ENCODE measurements at places on chromosomes 16 and 17.

DNA sequence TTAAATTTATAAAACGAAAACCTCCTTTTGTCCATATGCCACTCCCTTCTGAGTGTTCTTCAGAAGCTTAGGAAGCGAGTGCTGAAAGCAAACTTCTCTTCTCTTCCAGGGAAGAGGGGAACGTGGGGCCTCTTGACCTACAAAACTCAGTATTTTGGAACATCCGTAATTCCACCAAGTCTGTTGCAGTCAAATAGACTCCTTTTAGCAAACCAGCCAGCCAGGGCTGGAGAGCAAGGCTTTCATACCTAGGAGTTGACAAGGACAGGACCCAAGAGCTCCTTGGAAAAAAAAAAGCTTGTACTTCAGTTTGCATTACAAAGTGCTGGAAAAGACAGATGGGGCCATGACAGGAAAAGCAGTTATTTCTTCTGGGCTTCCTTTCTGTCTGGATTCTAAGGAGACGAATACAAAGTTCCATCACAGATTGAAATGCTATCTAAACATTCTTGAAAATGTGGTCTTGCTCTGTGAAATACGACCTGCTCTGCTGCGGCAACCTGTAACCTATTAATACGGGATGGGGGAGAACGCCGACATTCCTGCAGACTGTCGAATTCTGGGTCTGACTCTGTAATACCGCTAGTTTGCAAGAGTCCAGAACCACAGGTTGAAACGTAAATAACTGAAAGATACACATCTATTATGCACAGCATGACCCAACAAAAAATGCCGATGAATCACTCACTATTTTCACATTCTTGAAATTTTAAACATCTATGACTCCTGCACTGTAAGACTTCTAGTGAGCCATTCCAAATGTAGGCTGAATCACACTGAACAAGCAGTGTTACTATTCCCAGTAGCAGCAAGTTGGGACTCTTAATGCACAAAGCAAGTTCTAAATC is 20.6 kb downstream of the VPS53 start:
- no peaks in the 10 kb centered on the region for H3K27me3 ChIP-seq
- H3K4me1 ChIP-seq, result peaks cover 41% of the 10 kb centered on the region
- peak overlapping the region; percentile 19 for H3K4me3 ChIP-seq

DNA sequence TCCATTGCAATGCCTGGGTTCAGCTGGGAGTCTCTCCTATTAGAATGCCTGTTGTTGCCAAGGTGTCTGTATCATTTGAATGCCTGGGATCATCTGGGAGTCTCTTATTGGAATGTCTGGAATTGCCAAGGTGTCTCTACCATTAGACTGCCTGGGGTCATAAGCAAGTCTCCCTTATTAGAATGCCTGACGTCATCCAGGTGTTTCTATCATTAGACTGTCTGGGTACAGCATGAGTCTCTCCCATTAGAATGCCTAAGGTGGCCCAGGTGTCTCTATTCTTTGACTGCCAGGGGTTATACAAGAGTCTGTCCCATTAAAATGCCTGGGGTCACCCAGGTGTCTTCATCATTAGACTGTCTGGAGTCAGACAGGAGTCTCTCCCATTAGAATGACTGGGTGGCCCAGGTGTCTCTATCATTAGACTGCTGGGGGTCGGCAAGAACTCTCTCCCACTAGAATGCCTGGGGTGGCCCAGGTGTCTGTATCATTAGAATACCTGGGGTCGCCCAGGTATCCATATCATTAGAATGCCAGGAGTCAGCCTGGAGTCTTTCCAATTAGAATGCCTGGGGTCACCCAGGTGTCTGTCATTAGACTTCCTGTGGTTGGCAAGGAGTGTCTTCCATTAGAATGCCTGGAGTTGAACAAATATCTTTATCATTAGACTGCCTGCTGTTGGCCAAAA is 2274.0 kb downstream of the TP53TG3F start:
- no peak for DNase-seq
- H3K27me3 ChIP-seq, result no peaks in the 10 kb centered on the region
- no peak overlapping the region for H3K27ac ChIP-seq

GRCh38 chr17:49277638-49278037 is 47.1 kb upstream of the PHOSPHO1 start:
- no peak overlapping the region for H3K27ac ChIP-seq
- DNase-seq, result no peak
- no peak overlapping the region for H3K4me3 ChIP-seq
- no peaks in the 10 kb centered on the region for H3K36me3 ChIP-seq
- H3K4me1 ChIP-seq, result no peaks in the 10 kb centered on the region

DNA sequence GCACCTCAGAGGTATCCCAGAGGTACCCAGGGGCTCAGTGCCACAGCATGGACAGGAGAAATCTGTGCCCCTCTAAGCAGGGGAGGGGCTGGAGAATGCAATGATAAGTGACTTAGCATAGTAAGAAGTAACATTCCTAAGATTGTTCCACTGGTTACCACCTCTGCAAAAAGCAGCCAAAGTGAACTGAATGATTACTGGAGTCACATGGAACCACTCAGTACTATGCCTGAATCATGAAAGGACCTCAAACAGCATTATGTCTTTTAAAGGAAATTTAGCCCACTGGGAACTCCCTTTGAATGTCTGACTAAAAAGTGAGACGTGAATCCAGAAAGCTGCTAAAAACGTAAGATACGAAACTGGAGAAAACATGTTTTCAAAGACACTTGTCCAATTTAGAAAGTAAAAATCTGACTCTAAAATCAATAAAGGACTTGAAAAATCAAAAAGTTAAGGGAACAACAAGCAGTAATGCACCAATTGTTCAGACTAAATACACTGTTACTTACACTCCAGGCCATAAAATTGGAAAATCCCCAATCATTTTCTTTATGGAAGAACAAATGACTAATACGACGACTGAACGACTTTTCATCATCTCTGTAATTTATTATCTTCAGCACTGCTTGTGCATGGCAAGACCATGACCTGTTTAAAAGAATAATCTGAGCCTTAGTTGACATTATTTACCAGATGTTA is 38.6 kb downstream of the LITAFD start:
- DNase-seq, result peak; percentile 67
- no peak overlapping the region for H3K4me3 ChIP-seq
- peak overlapping the region; percentile 14 for H3K27ac ChIP-seq
- H3K4me1 ChIP-seq, result peaks cover 11% of the 10 kb centered on the region
- peaks cover 46% of the 10 kb centered on the region for H3K36me3 ChIP-seq
- H3K27me3 ChIP-seq, result no peaks in the 10 kb centered on the region

DNA sequence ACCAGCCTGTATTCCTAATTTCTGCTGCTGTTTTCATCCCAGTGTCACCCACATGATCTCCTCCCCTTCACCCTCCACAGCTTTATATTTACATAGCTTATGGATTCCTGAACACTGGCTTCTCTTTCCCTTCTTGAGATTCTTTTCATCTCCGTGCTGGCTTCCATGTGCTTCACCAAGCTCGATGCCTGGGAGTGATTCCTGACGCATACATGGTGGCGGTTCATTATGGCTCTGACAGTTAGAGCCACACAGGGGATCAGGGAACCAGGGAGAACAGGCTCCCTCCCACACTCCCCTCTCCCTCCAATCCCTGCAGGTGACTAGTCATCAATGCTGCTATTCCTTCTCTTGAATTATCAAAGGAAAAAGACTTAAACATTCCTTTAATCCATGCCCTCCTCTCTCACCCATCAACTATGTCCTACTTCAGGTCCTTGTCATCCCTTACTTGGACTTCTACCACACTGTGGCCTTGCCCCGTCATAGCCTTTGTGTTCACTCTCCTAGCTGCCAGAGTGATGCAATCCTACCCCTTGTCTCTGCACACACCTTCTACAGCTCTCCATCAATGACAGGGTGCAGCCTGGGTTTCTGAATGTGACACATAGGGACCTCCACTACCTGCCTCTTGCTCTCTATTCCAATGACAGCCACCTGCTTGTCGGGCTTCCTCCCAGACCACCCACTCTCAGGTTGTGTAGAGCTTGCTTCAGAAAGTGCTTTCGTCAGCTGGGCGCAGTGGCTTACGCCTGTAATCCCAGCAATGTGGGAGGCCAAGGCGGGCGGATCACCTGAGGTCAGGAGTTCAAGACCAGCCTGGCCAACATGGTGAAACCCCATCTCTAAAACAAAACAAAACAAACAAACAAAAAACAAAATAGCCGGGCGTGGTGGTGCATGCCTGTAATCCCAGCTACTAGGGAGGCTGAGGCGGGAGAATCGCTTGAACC is 43.6 kb downstream of the MYH13 start:
- no peak overlapping the region for H3K4me3 ChIP-seq
- no peaks in the 10 kb centered on the region for H3K36me3 ChIP-seq
- H3K27me3 ChIP-seq, result no peaks in the 10 kb centered on the region
- no peak overlapping the region for H3K27ac ChIP-seq
- no peaks in the 10 kb centered on the region for H3K4me1 ChIP-seq
- DNase-seq, result no peak

- peak overlapping the region; percentile 50 for H3K27ac ChIP-seq
- peak; percentile 12 for DNase-seq
- H3K4me1 ChIP-seq, result peaks cover 16% of the 10 kb centered on the region
Observed at GRCh38 chr17:31320791-31321190, 631 bp downstream of the EVI2A start.

DNA sequence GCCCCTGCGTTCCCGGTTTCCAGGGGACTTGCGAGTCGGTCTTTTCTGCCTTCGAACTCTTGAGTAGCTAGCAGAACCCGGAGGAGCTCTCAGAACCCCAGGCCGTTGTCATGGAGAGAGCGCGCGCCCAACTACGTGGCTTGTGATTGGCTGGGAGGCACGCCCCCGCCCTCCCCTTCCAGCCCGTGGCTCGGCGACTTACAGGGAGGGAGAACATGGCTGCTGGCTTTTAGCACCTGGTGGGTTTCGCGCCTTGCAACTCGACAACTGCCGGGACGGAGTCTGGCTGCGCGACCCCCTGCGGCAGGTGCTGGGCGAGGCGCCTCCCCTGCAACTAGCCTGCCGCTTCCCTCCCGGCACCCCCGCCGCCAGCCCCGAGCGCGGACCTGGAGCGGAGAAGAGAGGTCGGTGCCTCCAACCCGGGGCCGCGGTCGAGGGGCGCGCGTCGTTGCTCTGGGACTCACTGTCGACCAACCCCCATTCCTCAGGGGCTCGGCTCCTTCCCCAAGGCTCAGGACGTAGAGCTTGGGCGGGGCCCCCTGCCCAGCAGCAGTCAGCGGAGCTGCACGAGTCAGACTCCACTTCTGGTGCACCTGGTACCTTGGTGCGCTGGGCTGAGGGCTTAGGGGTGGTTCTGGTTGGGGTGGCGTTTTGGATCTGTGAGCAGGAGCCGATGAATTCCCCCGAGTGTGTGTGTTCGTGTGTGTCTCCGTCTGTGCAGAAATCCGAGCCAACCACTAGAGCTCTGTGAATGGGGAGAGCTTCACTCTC is 9.0 kb upstream of the ZFP90 start:
- peaks cover 3% of the 10 kb centered on the region for H3K4me1 ChIP-seq
- H3K27ac ChIP-seq, result no peak overlapping the region
- H3K4me3 ChIP-seq, result peak overlapping the region; percentile 68
- no peaks in the 10 kb centered on the region for H3K36me3 ChIP-seq
- DNase-seq, result peak; percentile 68
- no peaks in the 10 kb centered on the region for H3K27me3 ChIP-seq

DNA sequence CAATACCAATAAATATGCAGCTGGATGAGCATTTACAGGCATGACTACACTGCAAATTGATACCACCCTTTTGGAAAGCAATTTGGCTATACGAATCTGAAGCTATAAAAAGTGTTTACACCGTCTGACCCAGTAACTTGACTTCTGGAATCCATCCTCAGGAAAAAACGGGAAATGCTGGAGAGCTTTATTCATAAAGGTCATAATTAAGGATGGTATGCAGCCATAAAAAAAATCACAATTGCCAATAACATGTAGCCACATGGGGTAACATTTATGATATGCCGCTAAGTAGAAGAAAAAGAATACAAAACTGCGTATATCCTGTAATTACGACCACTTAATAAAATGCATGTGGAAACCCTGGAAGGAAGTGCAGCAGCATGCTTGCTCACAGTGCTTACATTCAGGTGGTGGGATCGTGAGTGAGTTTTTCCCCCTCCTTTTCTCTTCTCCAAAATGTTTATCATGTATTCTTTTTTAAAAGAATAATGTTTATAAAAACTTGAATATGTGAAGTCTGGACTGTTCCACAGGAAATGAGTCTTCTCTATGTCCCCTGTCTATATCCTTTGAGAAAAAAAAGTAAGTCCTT is 34.2 kb downstream of the COPRS start:
- H3K27ac ChIP-seq, result no peak overlapping the region
- H3K4me3 ChIP-seq, result no peak overlapping the region
- no peaks in the 10 kb centered on the region for H3K27me3 ChIP-seq
- no peaks in the 10 kb centered on the region for H3K36me3 ChIP-seq
- H3K4me1 ChIP-seq, result peaks cover 5% of the 10 kb centered on the region
- DNase-seq, result no peak

DNA sequence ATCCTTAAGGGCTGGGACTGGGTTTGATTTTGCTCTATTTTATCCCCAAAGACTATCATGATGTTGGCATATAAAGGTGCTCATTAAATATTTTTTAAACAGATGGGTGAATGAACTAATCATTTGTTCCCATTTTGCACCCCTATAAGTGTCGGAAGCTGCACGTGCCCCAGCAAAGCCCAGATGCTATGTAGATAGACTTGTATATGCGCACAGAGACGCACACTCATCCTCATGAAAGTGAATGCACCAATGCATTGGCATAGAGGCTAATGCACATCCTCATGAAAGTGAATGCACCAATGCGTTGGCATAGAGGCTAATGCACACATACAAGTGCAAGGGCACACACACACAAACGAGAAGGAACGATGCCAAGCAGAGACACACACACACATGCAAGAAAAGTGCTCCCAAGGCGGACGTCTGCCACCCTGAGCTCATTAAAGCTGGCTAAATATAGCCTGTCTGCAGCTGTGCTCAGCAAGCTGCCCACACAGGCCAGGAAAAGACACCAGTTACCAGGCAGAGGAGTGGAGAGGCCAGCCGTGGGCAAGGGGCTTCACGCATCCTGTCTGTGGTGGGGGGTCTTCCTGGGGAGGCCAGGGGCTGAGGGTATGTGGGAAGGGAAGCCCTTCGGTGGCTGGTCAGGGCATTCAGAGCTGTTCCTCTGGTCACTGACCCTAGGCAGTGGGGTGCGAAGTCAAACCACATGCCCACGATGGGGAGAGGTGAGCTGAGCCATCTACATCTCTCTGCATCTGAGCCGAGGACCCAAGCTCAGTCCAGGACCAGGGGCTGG is 52.6 kb downstream of the PIMREG start:
- no peak overlapping the region for H3K4me3 ChIP-seq
- no peaks in the 10 kb centered on the region for H3K4me1 ChIP-seq
- no peak for DNase-seq
- H3K27me3 ChIP-seq, result peaks cover 4% of the 10 kb centered on the region

DNA sequence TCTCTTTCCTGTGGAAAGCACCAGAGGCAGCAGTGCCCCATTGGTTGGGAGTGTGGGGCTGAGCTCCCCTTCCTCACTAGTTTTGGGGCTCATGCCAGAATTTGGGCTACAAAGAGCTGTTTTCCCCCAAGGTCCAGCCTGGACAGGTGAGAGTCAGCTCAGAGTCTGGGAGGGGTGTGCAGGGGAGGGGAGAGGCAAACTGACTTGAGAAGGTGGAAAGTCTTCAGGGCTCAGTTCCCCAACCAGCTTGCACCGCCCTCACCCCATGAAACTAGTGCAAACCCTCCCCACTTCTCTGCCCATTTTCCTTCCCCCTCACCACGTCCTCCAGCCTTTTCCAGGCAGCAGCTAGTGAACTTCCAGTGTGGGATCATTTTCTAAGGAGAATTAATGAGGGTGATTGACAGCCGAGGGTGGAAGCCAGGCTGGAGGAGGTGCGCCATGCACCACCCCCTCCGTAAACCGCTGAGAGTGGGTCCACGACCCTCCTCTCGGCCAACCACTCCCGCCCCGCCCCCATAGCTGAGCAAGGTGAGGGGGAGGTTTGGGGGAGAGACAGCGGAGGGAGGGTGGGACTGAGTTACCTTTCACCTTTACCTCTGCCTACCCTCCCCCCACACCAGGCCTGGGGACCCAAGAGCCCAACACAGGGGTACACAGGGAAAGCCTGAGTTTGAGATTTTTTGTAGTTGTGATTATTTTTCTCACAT is 6.2 kb upstream of the DLX4 start:
- peaks cover 64% of the 10 kb centered on the region for H3K27me3 ChIP-seq
- no peak overlapping the region for H3K27ac ChIP-seq
- H3K4me3 ChIP-seq, result no peak overlapping the region
- H3K36me3 ChIP-seq, result no peaks in the 10 kb centered on the region
